GM13976 (cell line): ENCODE measurements at places on chromosomes 7 and 10.

GRCh38 chr7:35513828-35514227 lies 181.1 kb downstream of the HERPUD2 start:
- no peak for DNase-seq

- DNase-seq: no peak
These were observed 3.2 kb downstream of the BEND7 start for GRCh38 chr10:13525663-13526062.

- DNase-seq: no peak
These were observed 6.4 kb downstream of the CHST15 start for GRCh38 chr10:124086787-124087671.

DNA sequence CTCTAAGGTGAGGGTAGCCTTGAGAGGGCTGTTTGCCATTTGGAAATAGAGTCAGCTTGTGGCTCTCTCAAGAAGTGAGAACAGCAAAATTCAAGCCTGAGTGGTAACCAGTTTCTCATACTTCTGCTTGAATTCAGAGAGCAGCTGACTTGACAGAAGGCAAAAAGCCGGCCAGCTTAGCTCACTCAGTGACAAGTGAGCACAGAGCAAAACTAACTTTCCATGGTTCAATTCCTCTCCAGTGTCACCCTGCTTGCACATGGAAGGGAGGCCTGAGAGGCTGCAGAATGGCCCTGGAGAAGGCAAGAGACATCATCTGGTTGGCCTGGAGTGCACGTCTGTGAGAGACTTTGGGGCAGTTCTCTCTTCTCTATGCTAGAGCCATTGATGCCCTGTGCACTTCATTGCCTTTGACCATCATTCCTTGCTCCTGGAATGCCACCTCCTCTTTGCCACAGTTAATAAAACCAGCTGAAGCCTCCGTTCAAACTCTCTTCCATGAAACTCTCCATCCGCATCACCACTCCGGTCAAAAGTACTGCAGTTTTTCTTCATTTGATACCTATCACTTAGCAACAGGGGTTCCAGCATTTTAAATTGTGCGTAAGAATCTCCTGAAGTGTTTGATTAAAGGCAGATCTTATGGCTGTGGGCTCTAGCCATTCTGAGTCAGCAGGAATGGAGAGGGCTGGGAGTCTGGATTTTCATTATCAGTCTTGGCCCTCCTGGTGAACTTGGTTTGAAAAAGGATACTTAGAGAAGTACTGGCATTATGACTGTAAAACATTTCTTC lies 69.8 kb upstream of the PIK3CG start:
- DNase-seq: no peak

DNA sequence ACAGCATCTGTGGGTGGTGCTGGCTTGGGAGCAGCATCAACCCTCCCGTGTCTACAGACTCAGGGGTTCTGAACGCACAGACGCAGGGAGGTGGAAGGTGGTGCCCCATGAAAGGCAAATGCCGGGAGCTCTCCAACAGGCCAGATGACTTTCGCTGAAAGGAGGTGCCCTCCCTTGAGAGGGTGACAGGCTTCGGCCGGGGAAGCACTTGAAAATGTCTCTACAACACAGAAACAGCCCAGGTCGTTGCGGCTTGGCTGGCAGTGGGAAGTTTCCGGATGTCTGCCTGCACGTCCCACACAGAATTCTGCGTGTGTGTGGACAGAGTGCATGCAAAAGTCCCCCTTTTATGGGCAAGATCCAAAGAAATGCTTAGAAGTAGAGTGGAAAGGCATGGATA lies 239.6 kb downstream of the SKAP2 start:
- no peak for DNase-seq

DNA sequence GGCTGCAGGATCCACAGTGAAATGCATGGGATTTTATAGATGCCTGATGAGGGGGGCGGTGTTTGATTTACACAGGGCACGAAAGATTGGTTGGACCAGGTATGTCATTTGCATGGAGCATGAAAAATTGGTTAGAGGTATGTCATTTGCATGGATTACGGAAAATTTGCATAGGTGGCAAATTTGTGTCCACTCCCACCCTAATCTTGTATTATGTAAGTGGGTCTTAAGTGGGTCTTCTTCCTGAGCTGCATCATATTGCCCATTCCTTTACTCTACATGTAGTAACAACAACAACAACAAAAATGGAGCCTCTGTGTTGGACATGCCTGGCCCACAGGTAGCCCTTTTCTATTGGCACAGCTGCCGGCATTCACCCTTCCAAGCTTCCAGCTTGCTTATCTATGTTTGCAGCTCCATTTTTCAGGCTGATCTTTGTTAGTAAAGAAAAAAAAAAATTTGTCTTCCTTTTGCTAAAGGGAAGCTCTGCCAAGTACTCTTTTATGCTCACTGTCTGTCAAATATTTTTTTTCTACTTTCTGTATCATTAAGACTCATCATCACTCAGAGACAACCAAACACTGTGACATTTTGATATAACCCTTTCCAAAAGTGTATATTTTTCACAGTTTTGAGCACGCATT lies 10.3 kb upstream of the ZNF273 start:
- no peak for DNase-seq

DNA sequence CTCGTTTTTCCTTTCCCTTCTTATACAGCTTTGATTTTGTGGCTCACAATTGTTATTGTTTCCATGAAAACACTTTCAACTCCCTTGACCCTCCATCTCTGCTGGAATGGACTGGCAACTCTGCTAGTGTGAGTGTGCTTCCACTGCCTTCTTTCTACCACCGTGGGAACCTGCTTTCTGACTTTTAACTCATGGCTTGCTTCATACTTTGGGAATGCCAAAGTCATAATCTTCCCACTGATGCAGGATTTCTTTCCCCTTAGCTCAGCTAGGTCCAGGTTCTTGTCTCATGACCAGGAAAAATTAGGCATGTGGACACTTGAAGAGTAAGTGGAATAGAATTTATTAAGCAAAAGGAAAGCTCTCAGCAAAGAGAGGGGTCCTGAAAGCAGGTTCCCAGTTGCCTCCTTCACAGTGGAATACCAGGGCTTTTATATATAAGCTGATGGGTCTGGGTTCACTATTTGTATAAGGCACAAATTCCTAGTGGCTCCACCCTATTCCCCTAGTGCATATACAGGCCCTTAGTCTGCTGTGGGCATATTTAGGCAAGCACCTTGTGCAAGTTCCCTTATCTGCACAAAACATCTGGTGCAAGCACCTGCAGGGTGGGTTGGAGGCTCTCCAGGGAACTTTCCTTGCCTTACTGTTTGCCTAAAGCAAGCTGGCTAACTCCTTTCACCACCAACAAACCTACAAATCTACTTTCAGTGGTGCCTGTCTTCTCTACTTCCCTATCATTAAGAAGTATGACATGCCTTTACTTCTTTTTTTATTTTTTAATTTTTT lies 119.5 kb downstream of the CFAP58 start:
- no peak for DNase-seq

DNA sequence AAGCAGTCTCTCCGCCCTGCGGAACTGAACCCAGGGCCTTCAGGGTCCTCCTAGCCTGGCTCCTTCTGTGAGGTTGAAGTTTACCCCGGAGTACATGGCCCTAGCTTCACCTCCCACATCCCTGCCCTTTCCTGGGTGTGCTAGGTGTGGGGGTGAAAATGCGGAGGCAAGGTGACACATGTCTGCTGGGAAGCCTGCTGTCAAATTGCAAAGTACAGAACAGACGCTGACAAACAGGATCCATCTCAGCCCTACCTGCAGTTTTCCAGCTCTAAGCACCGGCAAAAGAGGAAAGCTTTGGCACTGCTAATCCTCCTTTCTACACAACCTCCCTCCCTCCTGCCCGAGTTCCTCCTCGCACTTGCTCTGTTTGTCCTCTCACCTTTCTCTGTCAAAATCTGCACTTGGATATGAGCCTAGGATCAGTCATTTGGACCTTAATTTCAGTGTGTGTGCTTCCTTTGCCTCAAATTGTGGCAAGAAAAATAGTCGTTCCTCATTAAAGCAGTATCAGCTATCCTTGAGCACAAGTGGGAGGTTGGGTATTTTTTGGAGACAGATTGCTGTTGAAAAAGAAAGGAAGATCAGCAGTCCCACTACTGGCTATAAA lies 14.4 kb upstream of the GPR15LG start:
- DNase-seq: no peak

- no peak for DNase-seq
These were observed 7.6 kb upstream of the ADCYAP1R1 start for GRCh38 chr7:31044529-31044928.

DNA sequence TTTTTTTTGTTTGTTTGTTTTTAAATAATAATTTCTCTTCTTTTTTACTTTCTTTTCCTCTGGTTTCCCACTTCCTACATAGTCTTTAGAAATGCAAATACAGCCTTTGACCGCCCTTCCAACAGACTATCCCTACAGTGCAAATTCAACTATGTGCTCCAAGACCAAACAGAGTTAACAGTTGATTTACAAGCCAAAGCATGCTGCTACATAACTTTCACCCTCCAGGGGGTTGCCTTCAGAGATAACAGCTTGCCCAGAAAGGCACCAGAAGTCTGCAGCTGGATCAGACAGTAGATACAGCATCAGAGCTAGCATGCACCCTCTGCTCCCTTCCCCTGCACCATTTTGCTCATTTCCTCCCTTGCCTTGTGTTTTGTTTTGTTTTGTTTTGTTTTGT lies 539.0 kb downstream of the ZWINT start:
- DNase-seq: no peak

GRCh38 chr10:32650246-32650655 lies 204.3 kb downstream of the CCDC7 start:
- peak; percentile 14 for DNase-seq

- no peak for DNase-seq
These were observed 117.5 kb downstream of the NEURL1 start for GRCh38 chr10:103610921-103611511.

GRCh38 chr7:25835197-25835596 lies 316.8 kb upstream of the NFE2L3 start:
- no peak for DNase-seq

- no peak for DNase-seq
These were observed 60.7 kb upstream of the EXOC6 start for GRCh38 chr10:92787557-92788152.

- no peak for DNase-seq
These were observed 32.1 kb downstream of the NRP1 start for GRCh38 chr10:33302208-33302829.

GRCh38 chr7:49127359-49127913 lies 203.1 kb downstream of the CDC14C start:
- DNase-seq: no peak

- no peak for DNase-seq
These were observed 293.9 kb downstream of the C7orf25 start for GRCh38 chr7:42617806-42618457.

- DNase-seq: no peak
These were observed 59.4 kb downstream of the MAD1L1 start for GRCh38 chr7:2173189-2173827.

GRCh38 chr7:134710511-134710853 lies 63.8 kb downstream of the BPGM start:
- no peak for DNase-seq

- no peak for DNase-seq
These were observed 39.5 kb downstream of the LBX1 start for GRCh38 chr10:101189461-101190401.

GRCh38 chr10:58266003-58266825 lies 1.5 kb downstream of the IPMK start:
- DNase-seq: peak; percentile 40

- peak; percentile 50 for DNase-seq
These were observed 464 bp downstream of the KIAA1217 start for GRCh38 chr10:24209432-24209771.

GRCh38 chr10:45442662-45443061 lies 68.6 kb downstream of the ALOX5 start:
- no peak for DNase-seq

DNA sequence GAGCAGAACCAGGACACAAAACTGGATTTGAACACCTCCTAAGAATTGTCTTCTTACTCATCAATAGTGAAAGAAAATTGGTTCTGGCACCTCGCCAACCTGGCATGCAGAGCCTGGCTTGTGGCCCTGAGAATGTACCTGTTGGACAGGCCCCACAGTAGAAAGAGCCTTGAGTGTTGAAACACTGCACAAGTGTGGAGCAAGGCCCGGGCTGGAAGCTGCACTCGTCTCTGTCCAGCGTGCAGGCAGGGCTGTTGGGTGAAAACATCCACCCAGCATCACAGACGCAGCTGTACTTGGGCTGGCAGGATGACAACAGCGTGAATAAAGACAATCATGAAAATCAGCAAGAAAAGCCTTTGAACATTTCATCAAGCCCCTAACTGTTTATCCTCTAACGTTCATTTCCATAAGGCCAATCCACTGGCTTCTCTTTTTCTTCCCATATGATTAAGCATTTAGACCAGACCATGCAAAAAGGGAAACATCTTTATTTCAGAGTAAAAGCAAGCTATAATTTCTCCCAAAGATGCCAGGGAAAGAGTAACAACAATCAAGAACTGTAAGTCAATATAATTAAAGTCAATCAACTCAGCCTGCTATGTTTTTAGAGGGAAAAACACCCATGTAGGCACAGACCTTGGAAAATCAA lies 15.6 kb downstream of the CUBN start:
- DNase-seq: no peak

GRCh38 chr7:42662862-42663261 lies 249.0 kb downstream of the C7orf25 start:
- DNase-seq: no peak

GRCh38 chr7:73973091-73973490 lies 54.9 kb upstream of the ELN start:
- DNase-seq: peak; percentile 28

GRCh38 chr10:109974504-109975191 lies 33.1 kb upstream of the ADD3 start:
- DNase-seq: no peak

- no peak for DNase-seq
These were observed 182.4 kb upstream of the FRMD4A start for GRCh38 chr10:14513123-14513522.

GRCh38 chr7:130491841-130492522 lies at the start of gene MEST:
MEST (plus strand) TSS chr7:130492085; CDS start chr7:130492314, 229 bp downstream.
- peak; percentile 31 for DNase-seq

DNA sequence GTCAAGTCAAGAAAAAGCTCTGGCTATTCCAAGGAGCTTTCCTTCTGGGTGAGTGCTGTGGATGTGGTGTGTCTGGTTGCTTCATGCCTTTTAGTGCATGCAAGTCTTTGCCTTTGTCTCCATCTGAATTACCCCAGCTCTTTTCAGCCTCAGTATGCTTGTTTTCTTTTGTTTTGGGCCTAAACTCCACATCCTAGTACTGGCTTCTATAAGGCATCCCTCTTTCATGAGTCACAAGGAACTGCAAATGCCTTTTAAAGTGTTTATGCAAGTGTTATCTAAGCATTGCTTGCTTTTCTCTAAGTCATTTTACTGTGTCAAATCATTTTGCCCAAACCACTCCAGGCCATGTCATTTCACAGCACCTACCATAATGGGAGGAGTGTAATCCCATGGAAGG lies 132.1 kb downstream of the PLCE1 start:
- DNase-seq: no peak

- DNase-seq: no peak
These were observed 7.3 kb downstream of the SVIL start for GRCh38 chr10:29627201-29628132.
